B cell (primary cell): ENCODE measurements at places on chromosomes 3 and 15. TPM values are rescaled to one million over a fixed set of nuclear protein-coding genes. Genes with fewer than 3 reads are reported as not detected.

DNA sequence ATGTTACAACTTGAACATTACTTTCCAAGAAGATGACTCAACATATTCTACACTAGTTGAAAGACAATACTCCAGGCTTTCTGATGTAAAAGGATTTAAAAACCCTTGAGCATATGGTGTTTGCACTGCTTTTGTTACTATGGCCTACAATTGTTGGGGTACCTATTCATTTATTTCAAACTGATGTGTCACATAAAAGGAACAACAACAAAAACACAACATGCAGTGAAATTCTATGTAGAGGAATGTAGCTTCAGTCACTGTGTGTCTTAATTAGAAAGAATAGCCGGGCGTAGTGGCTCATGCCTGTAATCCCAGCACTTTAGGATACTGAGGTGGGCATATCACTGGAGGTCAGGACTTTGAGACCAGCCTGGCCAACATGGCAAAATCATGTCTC, 1.6 kb downstream of the SPATA16 start:
- H3K4me1 ChIP-seq, result no peaks in the 10 kb centered on the region
- no peak overlapping the region for H3K4me3 ChIP-seq
- H3K27ac ChIP-seq, result no peak overlapping the region
- DNase-seq, result no peak
- no peaks in the 10 kb centered on the region for H3K36me3 ChIP-seq

DNA sequence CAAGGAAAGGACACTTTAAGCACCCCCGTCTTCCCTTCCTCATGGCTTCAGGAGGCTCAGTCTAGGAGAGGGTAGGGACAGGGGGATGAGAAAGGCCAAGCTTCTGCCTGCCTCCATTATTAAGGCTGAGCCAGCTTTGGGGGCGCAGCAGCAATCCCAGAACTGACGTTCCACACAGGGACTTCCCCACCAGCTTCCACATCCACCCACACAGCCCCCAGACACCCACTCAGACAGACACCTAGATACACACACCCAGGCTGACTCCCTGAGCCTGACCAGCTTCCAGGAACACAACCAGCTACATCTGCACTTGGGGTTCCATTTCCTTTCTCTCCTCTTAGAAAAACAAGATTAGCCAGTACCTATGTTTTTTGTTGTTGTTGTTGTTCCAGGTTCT, 4.7 kb downstream of the HCN4 start:
- H3K27ac ChIP-seq, result no peak overlapping the region
- DNase-seq, result no peak
- H3K4me1 ChIP-seq, result no peaks in the 10 kb centered on the region
- H3K36me3 ChIP-seq, result no peaks in the 10 kb centered on the region
- H3K27me3 ChIP-seq, result no peaks in the 10 kb centered on the region

GRCh38 chr15:35874260-35874905, 328.4 kb upstream of the DPH6 start:
- H3K4me1 ChIP-seq, result no peaks in the 10 kb centered on the region
- no peak for DNase-seq
- H3K27ac ChIP-seq, result no peak overlapping the region
- no peak overlapping the region for H3K4me3 ChIP-seq
- H3K36me3 ChIP-seq, result no peaks in the 10 kb centered on the region
- no peaks in the 10 kb centered on the region for H3K27me3 ChIP-seq

- H3K4me3 ChIP-seq, result no peak overlapping the region
- no peaks in the 10 kb centered on the region for H3K4me1 ChIP-seq
- H3K27me3 ChIP-seq, result no peaks in the 10 kb centered on the region
- H3K27ac ChIP-seq, result no peak overlapping the region
Measured at GRCh38 chr3:83928903-83929302, 1029.9 kb upstream of the CADM2 start.

- no peaks in the 10 kb centered on the region for H3K36me3 ChIP-seq
- H3K4me1 ChIP-seq, result no peaks in the 10 kb centered on the region
- no peak for DNase-seq
- H3K27ac ChIP-seq, result no peak overlapping the region
- no peaks in the 10 kb centered on the region for H3K27me3 ChIP-seq
Measured at GRCh38 chr15:36682101-36682500, 102.7 kb downstream of the CDIN1 start.

DNA sequence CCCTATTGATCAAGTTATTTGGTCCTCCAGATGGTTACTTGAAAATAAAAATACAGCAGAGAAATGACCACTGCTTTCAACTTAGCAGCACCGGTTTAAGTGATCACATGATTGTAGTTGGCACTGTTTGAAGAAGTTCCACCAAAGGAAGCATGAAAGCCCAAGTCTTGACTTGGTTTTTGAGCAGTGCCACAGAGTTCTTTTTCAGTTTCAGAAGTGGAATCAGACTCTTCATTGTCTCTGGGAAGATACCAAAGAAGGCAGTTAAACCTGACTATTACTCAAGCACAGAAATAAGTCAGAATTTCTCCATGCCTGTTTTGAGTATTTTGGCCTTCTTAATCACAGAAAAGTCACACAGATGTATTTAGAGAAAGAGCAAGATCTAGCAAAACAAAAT, 66.7 kb downstream of the BBX start:
- DNase-seq, result no peak
- no peak overlapping the region for H3K27ac ChIP-seq
- no peak overlapping the region for H3K4me3 ChIP-seq
- H3K4me1 ChIP-seq, result no peaks in the 10 kb centered on the region

P2RY12 gene
- 0.73 and 0.79 TPM in 2 replicates for total RNA-seq
